ENCODE measurements at places on chromosomes 11 and 22. TPM values are rescaled to one million over a fixed set of nuclear protein-coding genes. Genes with fewer than 3 reads are reported as not detected.

- no peaks in the 10 kb centered on the region for H3K36me3 ChIP-seq
- H3K4me3 ChIP-seq, result no peak overlapping the region
- H3K27ac ChIP-seq, result no peak overlapping the region
- no peaks in the 10 kb centered on the region for H3K4me1 ChIP-seq
These were observed 611.9 kb downstream of the TBC1D22A start for GRCh38 chr22:47374273-47374771.

DNA sequence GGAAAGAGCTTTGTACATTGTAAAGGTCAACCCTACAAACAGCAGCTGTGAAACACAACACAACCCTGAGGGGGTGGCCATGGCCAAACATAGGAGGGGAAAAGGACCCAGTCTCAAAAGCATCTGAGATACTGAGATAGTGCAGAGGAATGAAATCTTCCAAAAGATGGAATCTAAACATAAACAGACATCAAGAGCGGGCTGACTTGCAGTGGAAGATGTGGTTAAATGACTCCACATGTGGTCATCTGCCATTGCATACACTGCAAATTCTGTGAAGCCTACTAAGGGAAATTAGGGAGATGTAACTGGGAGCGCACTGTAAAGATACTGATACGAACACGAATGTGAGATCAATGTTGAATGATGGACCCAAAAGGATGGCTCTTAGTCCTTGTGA is 22.0 kb downstream of the BDNF start:
- no peak overlapping the region for H3K4me3 ChIP-seq
- no peaks in the 10 kb centered on the region for H3K27me3 ChIP-seq
- no peaks in the 10 kb centered on the region for H3K36me3 ChIP-seq
- H3K27ac ChIP-seq, result no peak overlapping the region

- no peak overlapping the region for H3K4me3 ChIP-seq
- no peaks in the 10 kb centered on the region for H3K4me1 ChIP-seq
- DNase-seq, result no peak
- peaks cover 21% of the 10 kb centered on the region for H3K27me3 ChIP-seq
- no peaks in the 10 kb centered on the region for H3K36me3 ChIP-seq
- H3K27ac ChIP-seq, result no peak overlapping the region
These were observed 16.0 kb upstream of the DKK3 start for GRCh38 chr11:12024254-12024926.

GRCh38 chr11:47611348-47611794 is 17.2 kb upstream of the C1QTNF4 start:
- DNase-seq, result no peak
- H3K4me1 ChIP-seq, result no peaks in the 10 kb centered on the region
- no peaks in the 10 kb centered on the region for H3K27me3 ChIP-seq
- no peak overlapping the region for H3K27ac ChIP-seq

- H3K27ac ChIP-seq, result no peak overlapping the region
- H3K4me3 ChIP-seq, result no peak overlapping the region
- no peaks in the 10 kb centered on the region for H3K36me3 ChIP-seq
- peaks cover 5% of the 10 kb centered on the region for H3K27me3 ChIP-seq
These were observed 333.0 kb downstream of the DDX10 start for GRCh38 chr11:108997826-108998225.

Gene ART1
- not detected for total RNA-seq

- H3K36me3 ChIP-seq, result peaks cover 62% of the 10 kb centered on the region
- H3K27me3 ChIP-seq, result no peaks in the 10 kb centered on the region
These were observed 6.2 kb downstream of the EIF3L start for GRCh38 chr22:37855462-37855861.

Gene OR51L1
- total RNA-seq, result not detected

DNA sequence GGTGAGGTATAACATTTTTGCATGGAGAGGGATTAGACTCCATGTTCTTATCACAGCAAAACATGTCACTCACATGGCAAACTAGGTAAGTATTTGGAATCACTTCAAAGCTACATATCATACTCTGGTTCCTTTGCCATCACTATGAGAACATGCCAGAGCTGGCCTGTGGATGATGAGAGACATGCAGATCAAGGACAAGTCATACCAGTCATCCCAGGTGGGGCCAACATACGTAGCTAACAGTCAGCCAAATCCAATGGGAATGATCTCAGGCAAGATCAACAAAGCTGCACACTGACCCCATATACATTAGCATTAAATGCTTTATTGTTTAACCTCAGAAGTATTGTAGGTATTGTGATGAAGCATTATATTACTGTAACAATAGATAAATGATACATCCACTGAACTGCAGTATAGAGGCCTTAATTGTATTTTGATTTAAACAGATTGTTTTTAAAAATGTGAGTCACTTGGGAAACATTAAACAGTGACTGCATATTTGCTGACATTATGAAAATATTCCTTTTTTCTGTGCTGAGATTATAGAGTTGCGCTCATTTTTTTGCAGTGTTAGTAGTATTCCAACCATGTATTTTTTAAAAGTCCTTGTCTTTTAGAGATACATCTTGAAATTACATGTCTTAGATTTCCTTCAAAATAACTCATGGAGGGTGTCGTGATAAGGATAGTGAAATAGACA is 37.3 kb upstream of the ARL14EP start:
- H3K27me3 ChIP-seq, result no peaks in the 10 kb centered on the region
- no peak overlapping the region for H3K27ac ChIP-seq
- no peak overlapping the region for H3K4me3 ChIP-seq
- no peak for DNase-seq

- peak overlapping the region; percentile 90 for H3K4me3 ChIP-seq
- peaks cover 32% of the 10 kb centered on the region for H3K36me3 ChIP-seq
- no peaks in the 10 kb centered on the region for H3K27me3 ChIP-seq
- peak; percentile 27 for DNase-seq
- peak overlapping the region; percentile 94 for H3K27ac ChIP-seq
- peaks cover 45% of the 10 kb centered on the region for H3K4me1 ChIP-seq
These were observed 859 bp downstream of the RPS6KB2 start for GRCh38 chr11:67429038-67429668.

DNA sequence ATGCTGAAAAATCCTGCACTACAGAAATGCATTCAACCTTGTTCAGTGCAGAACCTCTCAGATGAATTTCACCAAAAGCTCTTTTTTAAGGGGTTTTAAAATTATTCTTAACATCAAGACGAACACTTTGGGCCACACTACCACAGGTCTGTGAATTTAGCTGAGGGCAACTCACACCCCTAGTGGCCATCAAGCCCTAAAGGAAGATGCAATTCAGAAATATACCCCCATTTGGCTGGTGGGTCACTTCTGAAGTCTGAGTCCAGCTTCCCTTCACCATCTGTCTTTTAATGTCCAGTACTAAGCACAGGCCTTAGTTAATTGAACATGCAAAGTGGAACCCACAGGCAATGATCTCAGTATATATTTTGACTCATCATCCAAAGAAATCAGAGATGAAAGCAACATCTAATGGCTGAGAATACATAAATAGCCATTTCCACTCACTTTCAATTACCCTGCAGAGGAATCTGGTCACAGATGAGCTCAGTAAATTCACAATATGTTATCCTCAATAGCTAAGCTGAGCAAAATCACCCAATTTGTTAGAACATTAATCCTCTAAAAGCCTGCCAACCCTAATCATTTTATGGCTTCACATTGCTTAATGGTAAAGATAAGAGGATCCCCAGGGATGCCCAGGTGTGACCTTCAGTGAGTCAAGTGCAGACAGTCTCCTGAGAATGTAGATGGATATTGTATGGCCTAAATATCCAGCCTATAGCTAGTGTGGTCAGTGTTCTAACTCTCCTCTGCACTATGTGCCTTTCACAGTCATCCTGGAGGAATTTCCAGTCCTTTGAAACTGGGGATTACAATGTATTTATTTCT is 50.3 kb downstream of the FAM76B start:
- H3K36me3 ChIP-seq, result no peaks in the 10 kb centered on the region
- peaks cover 3% of the 10 kb centered on the region for H3K27me3 ChIP-seq
- DNase-seq, result no peak
- H3K4me3 ChIP-seq, result no peak overlapping the region

DNA sequence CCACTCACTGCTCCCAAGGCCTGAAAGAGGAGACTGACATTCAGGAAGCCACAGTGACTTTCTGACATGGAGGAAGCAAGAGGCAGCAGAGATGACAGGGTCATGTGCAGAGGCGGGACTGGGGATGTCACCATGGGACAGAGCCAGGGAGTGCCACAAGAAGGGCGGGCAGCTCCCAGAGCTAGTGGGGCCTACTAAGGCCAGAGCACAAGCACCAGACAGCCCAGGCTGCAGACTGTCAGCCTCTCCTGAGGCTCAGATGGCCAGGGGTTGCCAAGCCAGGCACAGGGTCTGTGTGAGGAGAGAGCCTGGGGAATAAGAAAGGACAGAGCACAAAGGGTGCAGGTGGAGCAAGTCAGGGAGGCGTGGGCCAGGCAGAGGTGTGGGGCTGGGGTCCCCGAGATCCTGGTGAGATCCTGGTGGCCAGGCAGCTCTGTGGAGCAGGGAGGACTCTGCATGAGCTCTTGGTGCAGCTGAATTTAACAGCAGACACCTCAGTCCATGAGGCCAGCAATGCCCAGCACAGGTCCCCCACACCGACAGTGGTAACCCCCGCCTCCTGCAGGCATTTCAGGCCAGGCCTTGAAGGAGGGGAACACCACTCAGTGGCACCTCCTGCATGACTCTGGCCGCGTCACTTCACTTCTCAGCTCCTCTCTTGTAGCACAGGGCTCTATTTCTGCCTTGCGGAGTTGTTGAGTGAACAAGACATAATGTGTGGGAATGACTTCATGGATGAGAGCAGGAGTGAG is 52.3 kb downstream of the SGSM3 start:
- DNase-seq, result no peak
- no peak overlapping the region for H3K4me3 ChIP-seq
- no peaks in the 10 kb centered on the region for H3K4me1 ChIP-seq
- peak overlapping the region; percentile 34 for H3K27ac ChIP-seq
- H3K36me3 ChIP-seq, result peaks cover 24% of the 10 kb centered on the region
- H3K27me3 ChIP-seq, result no peaks in the 10 kb centered on the region
